ENCODE measurements at places on chromosomes 5 and 9.
A peak's percentile ranks its signal among the peaks of the same experiment; 100 is the strongest.

DNA sequence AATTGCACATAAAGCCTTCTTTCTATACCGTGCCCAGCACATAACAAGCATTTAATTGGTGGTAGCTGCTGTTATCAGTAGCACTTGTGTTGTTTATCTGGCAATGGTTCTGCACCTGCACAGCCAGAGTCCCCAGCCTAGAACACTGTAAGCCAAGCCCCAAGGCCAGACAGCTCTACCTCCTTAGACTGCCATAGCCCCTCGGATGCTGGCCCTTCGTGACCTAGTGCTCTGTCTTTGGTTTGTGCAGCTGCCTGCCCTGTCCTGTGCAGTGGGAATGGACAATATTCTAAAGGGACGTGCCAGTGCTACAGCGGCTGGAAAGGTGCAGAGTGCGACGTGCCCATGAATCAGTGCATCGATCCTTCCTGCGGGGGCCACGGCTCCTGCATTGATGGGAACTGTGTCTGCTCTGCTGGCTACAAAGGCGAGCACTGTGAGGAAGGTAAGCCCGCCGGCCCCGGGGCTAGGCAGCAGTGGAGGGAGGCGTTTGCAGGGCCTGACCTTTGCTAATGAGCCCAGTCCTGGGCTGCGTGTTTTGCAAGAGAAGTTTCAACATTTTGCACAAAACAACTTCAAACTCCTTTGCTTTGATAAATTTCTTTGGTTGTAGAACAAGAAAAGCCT, 173.3 kb upstream of the WWC1 start:
- no peak for DNase-seq

DNA sequence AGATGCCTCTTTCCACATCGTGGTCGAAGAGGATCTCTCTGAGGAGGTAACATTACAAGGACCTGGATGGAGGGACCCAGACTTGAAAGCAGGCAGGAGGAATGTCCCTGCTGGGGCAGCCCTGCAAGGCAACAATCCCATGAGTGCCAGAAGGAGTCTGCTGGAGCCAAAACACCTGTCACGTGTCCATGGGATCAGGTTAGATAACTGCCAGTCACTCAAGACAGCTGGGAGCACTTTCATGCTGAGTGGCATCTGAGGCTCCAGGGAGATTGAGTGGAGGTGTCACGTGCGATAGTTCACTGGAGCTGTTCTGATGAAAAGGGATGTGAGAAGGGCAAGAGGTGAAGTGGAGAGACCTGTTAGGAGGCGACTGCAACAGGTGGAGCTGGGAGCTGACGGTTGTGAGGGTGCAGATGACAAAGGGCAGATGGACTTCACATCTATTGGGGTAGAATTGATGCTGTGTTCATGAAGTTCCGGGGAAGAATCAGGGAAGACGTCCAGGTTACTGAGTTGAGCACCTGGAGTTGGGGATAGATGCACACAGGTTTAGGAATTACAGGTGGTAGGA, 68.4 kb downstream of the ICE1 start:
- DNase-seq = no peak

DNA sequence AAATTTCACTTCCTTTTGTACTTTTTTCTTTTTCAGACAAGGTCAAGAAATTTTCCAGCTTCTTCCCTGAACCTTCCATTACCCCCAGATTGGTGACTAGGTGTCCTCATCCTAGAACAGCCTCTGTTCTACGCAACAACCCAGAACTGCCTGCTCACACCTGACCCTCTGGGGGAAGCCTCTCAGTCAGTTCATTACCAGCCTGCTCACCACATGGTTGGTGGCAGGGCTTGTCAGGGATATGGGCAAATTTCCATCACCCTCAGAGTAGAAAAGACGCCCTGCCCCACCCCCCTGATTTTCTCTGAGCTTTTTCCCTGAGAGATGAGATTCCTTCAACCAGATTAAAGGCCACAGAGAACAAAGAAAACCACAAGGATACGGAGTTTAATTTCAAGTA, 5.3 kb upstream of the CFAP95 start:
- no peak for DNase-seq

GRCh38 chr5:158435161-158435616, 576.2 kb upstream of the CLINT1 start:
- no peak for DNase-seq

GRCh38 chr5:172591636-172592035, 49.4 kb upstream of the NEURL1B start:
- DNase-seq = no peak

DNA sequence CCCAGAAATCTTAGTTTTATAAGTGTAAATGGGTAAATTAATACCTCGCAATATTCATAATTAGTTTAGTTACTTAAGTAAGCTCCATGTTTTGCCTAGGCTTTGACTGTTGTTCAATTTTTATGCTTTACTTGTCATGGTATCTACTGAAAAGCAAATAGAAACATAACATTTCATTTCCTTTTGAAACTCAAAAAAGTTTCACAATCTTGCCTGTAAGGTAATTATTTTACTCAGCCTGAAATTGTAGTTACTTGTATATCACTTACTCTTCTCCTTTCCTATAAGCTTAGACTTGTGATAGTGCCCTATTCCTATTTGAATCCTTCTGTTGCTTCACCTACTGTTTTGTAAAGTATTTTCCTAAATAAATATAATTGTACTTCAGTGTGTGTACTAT, 914.4 kb upstream of the COX7C start:
- DNase-seq = no peak

DNA sequence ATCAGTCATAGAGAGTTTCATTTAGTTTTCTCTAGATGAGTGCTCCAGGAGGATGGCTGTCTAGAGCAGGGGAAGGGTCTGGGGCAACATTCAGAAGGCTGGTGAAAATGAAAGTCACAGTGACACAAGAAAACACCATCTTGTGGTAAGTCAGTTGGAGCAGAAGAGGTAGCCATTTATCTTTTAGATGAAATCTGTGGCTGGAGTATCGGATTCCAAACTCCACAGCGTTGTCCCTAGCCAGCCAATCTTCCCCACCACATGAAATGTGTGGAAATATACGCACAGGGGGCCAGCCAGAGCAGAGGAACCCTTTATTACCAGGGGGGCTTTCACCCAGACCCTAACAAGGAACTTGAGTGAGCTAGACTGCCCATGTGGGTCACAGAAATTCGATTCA, 15.9 kb upstream of the TNFAIP8 start:
- DNase-seq = no peak

DNA sequence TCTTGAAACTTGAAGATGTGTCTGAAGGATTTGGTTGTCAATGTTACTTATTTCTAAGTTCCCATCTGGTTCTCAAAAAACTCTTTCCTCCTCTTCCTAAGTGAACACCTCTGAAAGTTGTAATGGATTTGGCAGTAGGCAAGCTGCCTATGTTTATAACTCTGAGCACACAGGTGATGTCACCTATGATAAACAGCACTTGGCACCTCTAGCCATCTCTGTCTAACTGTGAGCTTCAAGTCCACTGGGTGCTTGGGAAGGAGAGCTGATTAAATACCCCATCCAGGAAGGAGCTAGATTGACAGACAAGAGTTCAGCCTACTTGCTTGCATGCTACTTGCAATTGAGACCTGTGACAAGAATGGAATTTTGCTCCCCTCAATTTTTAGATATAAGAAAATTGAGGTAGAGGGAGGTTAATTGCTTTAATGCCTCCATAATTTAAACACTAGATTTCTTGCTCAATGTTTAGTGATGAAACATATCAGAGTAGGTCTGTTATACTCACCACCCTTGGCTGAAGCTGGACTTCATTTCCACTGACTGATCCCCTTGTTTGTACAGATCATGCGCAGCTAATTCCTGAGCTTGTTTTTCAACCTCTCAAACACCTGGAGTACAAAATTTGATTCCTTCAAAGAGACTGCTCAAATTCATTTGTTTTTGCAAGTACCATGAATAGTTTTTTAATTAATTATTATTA, 49.9 kb downstream of the PDE4D start:
- no peak for DNase-seq

- peak; percentile 30 for DNase-seq
Observed at GRCh38 chr9:132410642-132411041, 631 bp downstream of the CFAP77 start.

- DNase-seq = no peak
Observed at GRCh38 chr9:99300103-99300439, 78.0 kb downstream of the SEC61B start.

DNA sequence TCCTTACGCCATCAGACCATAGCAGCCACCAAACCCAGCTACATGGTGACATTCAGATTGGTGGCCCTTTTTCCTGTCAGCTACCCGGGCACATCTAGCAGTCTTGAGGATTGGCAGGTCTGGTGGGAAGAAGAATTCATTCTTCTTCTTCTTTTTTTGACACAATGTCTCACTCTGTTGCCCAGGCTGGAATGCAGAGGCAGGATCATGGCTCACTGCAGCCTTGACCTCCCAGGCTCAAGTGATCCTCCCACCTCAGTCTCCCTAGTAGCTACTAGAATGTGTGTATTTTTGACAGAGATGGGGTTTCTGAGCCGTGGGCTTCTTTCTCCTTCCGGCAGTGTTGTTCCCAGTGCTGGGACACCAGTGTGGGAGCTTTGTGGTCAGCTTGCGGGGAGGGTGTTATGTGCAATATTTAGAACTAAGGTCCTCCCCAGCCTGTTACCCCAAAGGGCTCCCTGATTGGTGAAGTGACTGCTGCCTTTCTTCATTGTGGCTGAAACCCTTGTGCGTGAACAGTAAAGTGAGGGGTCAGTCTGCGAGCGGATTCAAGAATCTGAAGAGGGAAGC, 3.4 kb downstream of the NTMT1 start:
- no peak for DNase-seq

DNA sequence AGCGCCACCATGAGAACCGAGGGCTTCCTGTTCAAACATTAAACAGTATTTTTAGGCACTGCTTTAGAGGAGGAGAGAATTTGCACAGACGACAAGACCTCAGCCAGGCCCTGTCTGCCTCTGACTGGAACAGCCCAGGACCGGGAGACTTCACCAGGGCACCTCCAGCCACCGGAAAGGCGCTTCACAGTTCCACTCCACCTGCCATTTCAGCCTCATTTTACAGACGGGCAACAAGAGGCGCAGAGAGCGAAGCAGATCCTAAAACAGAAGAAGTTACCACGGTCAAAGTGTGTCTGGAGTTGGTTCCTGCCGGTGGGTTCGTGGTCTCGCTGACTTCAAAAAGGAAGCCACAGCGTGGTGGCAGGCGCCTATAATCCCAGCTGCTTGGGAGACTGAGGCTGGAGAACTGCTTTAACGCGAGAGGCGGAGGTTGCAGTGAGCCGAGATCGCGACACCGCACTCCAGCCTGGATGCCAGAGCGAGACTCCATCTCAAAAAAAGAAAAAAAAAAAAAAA, 28.4 kb downstream of the COL23A1 start:
- DNase-seq = no peak

- no peak for DNase-seq
Observed at GRCh38 chr9:23555851-23556250, 270.2 kb downstream of the ELAVL2 start.

DNA sequence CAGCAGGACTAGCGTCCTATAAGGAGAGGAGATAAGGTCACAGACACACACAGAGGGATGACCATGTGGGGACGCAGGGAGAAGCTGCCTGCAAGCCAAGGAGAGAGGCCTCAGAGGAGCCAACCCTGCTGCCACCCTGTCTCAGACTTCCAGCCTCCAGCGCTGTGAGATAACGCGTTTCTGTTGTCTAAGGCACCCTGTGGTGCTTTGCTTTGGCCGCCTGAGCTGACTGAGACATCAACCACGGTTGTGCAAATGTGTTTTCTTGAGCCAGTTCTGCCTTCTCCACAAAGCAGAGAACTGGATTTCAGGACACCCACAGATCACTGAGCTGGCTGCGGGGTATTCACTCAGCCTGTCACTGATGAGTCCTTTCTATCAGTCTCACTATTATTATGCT, 149.1 kb downstream of the NXNL2 start:
- DNase-seq = no peak

- DNase-seq = no peak
Observed at GRCh38 chr5:95256446-95256845, 28.4 kb downstream of the MCTP1 start.

GRCh38 chr5:3325201-3325971, 270.2 kb upstream of the IRX1 start:
- DNase-seq = no peak

DNA sequence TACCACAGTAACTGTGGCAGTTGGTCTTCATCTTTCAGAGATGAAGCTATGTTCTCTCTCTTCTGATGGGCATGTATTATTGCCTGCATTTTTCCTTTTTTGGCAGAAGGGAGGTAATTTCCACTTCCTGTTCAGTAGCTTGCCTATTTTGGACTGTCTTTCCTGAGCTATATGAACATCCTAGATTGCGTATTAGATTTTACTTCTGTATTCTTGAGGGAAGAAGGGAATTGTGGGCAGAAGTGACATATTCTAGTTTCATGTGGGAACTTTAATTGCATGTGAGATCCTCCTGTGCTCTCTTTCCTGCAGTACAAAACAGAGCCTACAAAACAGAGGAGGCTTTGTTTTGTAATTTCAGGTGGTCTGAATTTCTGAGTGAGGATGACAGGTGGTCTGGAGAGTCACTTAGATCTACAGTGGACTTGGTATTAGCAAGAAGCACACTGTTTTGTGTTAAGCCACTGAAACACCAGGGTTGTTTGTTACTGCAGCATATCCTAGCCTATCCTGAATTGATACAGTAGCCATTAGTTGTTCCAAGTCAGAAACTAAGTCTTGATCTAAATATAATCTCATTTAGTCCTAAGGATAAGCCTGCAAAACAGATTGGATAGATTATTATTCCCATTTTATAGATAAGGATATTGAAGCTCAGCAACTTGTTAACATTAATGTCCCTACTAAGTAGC, 68.1 kb downstream of the AOPEP start:
- DNase-seq = no peak

DNA sequence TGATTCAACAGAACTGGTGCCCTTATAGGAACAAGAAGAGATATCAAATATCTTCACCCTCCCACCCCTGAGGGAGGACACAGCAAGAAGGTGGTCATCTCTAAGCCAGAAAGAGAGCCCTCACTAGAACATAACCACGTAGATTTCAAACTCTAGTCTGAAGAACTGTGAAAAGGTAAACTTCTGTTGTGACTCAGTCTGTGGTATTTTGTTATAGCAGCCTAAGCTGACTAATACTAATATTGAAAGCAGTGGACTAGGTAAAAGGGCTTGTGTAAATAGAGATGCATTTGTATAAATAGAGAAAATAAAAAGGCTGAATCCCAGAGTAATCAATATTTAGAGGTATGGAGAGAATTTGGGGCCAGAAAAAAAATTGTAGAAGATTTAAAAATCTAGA, 157.6 kb upstream of the CCNH start:
- DNase-seq = no peak

- DNase-seq = no peak
Observed at GRCh38 chr5:158948376-158948886, 151.3 kb downstream of the EBF1 start.

DNA sequence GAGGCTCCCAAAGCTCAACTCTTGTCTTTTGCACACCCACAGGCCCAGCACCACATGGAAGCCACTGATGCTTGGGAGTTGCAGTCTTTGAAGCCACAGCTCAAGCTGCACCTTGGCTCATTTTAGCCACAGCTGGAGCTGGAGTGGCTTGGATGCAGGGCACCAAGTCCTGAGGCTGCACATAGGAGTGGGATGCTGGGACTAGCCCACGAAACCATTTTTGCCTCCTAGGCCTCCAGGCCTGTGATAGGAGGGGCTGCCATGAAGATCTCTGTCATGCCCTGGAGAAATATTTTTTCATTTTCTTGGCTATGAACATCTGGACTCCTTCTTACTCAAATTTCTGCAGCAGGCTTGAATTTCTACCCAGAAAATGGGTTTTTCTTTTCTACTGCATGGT, 438.5 kb upstream of the TNC start:
- DNase-seq = no peak

Data from CD4-positive, alpha-beta T cell treated with Interleukin-4 for 1 hour (primary cell).